NCI-H82 (cell line): ENCODE measurements at places on chromosomes 5 and 9.

- DNase-seq: no peak
Observed at GRCh38 chr5:94347130-94347529, 271.3 kb downstream of the KIAA0825 start.

DNA sequence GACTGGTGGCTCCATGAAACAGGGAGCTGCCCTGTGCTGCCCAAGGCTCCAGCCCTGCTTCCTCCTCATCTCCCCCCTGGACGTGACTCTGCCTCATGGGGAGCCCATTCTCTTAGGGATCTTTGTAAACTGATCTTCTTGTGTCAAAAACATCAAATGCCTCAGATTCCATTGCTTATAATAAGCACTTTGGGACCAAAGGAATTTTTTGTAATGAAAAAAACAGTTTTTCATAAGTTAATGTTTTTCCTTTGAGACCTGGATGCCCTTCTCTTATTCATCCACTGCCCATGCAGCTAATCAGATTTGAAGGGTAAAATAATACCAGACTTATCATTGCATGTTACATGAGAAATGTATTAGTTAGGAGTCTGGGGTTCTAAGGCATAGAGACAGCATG lies 41.7 kb downstream of the PALM2AKAP2 start:
- DNase-seq: no peak

DNA sequence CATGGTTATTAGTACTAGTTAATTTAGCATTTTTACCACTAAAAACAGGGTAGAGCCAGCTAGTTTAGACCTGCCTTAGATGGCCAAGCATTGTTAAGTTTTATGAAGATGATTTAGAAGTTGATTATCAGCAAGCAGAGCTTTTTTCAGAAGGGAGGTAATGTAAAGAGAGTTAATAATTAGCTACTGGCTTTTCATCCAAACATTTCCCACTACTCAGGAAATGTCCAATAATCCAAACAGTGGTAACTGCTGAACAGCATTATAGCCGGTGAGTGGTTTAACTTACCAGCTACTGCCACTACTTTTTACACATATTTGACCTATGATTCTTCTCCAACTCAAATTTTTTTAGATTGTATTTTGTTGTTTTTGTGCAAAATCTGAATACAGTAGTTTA lies 1.7 kb downstream of the ITGA1 start:
- DNase-seq: no peak

- DNase-seq: peak; percentile 3
Observed at GRCh38 chr9:78713614-78714405, 416.9 kb downstream of the PSAT1 start.

- no peak for DNase-seq
Observed at GRCh38 chr9:18496256-18497000, 22.5 kb downstream of the ADAMTSL1 start.
